ENCODE measurements at places on chromosomes 6 and 20.

GRCh38 chr6:46420921-46421638, 70.2 kb downstream of the RCAN2 start:
- no peak for DNase-seq

DNA sequence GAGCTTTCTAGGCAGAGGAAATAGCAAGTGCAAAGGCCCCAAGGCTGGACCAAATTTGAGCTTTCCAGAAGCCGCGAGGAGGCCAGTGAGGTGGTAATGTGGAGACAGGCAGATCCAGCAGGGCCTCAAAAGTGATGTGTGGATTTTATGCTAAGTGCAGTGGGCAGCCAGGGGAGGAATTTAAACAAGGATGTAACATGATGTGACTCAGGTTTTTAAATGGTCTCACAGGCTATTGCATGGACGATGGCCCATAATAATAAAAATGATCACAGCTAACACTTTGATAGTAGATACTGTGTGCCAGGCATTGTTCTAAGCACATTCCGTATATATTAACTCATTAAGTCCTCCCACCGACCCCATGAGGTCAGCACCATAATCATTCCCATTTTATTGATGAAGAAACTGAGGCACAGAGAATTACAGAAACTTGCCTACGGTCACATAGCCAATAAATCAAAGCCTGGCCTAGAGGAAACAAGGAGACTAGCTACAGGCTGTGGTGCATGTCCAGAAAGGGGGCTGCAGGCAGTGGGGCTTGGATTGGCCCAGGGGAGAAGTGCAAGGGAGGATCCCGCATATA, 18.0 kb upstream of the PREX1 start:
- DNase-seq: no peak

- no peak for DNase-seq
Measured at GRCh38 chr6:34537922-34538550, 18.1 kb downstream of the SPDEF start.

- no peak for DNase-seq
Measured at GRCh38 chr6:163427498-163428254, 13.2 kb downstream of the QKI start.

DNA sequence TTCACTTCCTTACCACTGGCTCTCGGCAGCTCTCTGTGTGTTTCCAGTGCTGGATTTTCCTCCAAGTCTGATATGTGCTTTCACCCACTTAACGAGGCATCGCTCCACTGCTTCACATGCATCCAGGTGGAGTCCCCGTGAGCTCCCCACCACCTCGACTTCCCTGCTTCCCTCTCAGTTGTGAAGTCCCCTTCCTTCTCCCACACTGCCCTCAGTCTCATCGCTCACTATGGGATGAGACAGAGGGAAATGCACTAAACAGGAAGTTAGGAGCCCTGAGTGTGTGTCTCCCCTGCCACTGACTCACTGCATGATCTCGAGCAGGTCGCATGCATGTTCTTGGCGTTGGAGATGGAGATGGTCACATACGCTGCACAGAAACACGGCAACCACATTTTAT, 84.0 kb downstream of the MTHFD1L start:
- no peak for DNase-seq

DNA sequence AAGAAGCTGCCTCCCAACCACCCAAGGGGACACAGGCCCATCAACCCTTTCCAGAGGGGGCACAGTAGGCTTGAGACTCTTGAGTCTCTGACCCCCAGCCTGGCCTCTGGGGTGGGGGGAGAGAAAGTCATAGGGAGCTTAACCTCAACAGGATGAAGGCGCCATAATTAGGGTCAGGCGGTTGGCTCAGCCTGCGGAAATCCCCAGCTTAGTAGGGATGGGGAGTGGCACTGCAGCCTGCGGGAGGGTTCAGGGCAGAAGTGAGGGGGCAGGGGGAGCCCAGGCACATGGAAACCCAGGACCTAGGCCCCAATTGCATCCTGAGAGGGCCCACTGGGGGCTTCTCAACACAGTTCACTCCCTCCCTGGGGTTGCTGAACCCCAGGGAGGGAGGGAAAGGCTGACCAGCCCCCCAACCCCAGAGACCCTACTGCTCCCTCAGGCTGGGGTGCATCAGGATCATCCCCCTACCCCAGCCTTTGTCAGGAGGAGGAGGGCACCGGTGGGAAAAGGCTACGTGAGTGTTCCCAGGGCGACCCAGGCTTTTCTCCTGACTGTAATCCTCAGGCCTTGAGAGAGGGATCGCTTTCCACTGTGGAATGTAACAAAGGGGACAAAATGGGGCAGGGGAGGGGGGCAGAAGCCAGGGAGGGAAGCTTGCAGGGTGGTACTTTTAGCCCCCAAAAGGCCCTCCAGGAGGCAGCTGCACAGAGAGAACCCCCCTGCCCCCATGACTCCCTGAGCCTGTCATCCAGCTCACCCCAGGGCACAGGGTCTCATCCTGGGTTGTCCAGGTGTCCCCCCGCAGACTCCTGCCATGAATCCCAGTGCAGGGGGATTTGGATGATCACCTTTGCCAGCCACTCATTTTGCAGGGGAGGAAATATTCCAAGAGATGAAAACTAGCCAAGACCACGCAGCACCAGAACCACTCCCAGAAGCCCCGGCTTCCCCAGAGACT, 46.4 kb downstream of the MRPL14 start:
- DNase-seq: no peak

DNA sequence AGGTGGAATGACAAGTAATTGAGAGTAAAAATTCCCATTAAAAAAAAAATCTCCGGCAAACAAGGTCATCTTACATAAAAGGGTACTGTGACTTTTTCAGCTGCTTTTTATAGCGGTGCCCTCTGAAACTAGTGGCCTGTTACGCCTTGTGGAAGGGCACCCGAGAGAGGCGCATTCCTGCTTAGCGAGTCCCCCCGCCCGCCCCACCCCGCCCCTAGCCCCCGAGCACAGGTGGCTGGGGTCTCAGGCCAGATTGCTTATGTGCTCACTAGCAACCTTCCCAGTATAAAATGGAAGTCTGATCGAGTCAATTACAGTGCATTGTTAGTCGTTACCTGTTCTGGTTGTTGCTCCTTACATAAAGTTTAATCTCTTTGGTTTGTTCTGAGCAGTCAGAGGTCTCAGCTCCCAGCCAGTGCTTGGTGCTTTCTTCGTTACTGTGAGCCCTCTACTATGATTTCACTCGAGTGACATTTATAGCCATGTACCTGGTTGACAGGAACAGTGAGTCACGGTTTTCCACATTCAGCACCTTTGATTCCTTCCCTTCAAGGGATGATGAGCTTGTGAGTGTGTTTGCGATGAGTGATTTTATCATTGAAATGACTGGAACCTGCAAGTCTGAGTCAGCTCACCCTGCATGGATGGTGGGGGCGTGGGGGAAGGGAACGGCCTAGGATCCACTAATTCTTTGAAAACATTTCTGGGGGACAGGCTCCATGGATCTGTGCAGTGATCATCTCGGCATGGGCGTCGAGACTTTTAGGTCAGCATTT, 47.6 kb downstream of the ZDHHC14 start:
- peak; percentile 14 for DNase-seq

- no peak for DNase-seq
Measured at GRCh38 chr6:31799781-31800180, 4.2 kb upstream of the VARS1 start.

GRCh38 chr6:56282391-56282790, 35.0 kb upstream of the COL21A1 start:
- DNase-seq: no peak

GRCh38 chr6:111642463-111643158, 36.9 kb upstream of the TRAF3IP2 start:
- DNase-seq: no peak

GRCh38 chr20:59144831-59145196, 18.8 kb upstream of the ZNF831 start:
- no peak for DNase-seq

DNA sequence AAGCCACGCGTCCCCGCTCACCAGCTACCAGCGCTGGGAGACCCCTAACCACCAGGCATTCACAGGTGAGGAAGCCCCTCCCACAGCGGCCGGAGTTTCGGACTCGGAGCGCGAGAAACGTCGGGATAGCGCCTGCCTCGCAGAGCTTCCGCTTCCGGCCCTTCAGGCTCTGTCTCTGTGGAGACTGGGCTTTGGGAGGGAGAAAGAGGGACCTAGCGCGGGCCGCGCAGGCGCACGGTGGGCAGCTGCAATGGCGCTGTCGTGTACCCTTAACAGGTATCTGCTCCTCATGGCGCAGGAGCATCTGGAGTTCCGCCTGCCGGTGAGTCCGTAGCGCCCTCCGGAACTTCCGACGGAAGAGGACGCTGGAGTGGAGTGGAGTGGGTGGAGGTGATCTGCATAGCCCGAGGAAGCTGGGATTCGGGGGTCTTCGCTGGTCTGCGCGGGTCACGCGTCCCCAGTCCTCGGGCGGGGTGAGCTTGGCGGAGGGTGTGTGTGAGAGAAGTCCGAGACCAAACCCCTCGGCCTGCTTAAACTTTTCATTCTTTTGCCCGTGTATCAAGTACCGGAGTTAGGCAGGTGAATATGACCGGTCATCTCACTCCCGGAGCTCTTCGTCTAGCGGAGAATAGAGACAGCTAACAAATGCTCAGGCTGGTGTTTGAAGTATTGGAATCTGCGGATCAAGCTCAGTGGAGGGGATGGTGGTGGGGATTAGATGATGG, at the start of gene TRMT11:
Gene TRMT11, plus strand, starts transcription at position 240 of the 725 bp plus-strand sequence. Its CDS starts 11 bp downstream, at position 251.
- peak; percentile 75 for DNase-seq

DNA sequence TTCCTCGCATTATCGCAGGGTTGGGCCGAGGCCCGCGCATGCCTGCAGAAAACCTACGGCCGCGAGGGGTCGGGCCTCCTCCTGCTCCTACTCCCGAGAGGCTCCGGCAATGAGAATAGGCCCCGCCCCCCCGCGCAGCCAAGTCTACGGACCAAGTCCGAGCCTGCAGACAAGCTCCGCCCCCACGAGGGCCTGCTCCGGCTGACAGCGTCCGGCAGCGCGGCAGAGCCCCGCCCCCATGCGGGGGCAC, 3.1 kb upstream of the GPSM3 start:
- peak; percentile 100 for DNase-seq

DNA sequence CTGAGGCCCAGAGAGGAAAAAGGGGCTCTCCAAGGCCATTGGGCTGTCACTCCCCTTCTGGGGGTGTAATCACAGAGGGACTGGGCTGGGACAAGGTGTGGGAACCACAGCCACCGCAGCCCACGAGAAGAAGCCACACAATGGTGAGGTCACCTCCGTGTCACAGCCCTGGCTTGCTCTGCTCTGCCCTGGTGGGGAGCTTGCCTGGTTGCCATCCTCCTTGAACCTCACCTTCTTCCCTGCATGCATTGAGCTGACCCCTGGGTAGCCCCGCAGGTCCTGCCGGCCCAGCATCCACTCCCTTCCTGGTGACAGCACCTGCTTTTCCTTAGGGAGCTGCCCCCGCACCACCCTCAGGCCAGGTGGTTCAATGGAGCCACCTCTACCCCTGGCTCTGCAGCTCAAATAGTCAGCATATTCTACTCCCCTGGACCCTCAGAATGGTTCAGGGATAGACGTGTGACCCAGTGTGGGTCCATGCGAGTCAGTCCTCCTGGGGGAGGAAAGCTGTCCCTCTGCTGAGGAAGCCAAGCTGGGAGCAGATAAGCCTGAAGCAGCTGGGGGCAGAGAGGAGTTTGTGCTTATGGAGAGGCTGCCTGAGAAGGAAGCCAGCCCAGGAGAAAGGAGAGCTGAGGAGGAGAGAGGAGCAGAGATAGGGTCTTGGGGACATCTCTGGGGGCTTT, 21.3 kb downstream of the RBM38 start:
- DNase-seq: no peak

DNA sequence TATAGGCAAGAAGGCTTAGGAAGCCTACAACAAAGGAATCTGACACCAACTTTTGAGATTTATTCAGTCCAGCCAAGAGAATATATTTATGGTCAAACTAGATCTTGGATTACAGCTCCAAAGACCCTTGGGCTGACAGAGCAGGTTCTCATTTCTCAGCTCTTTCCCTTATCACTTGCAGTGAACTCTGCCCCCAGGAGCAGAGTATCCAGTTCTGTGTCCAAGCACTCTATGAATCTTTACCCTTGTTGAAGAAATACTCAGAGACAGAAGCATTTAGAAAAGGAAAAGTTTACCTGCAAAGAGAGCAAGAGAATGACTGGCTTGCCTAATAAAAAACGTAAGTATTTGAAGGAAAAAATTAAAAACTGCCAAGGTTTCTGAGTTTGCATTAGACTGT, 190.5 kb downstream of the SLC16A10 start:
- no peak for DNase-seq

GRCh38 chr6:22605736-22606135, 36.4 kb downstream of the HDGFL1 start:
- DNase-seq: no peak

DNA sequence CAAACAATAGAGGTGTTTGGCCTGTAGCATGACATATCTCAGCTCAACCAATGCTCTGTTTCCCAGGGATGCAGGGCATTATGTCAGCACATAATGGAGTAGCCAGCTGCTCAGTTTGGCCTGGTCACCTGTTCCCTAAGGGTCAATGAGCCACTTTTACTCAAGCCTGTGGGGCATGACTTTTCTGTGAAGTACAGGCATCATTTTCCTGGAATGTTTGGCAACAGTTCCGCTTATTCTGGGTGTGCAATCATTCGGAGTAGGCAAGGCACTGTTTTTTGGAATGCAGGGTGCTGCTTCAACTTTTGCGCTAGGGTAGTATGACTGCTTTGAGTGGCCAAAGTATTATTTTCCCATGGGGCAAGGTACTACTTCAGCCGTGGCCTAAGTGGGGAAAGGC, 665.4 kb downstream of the EPHA7 start:
- DNase-seq: no peak

- no peak for DNase-seq
Measured at GRCh38 chr6:35363293-35363750, 21.0 kb downstream of the PPARD start.

- no peak for DNase-seq
Measured at GRCh38 chr20:34064286-34064685, 47.8 kb downstream of the EIF2S2 start.

DNA sequence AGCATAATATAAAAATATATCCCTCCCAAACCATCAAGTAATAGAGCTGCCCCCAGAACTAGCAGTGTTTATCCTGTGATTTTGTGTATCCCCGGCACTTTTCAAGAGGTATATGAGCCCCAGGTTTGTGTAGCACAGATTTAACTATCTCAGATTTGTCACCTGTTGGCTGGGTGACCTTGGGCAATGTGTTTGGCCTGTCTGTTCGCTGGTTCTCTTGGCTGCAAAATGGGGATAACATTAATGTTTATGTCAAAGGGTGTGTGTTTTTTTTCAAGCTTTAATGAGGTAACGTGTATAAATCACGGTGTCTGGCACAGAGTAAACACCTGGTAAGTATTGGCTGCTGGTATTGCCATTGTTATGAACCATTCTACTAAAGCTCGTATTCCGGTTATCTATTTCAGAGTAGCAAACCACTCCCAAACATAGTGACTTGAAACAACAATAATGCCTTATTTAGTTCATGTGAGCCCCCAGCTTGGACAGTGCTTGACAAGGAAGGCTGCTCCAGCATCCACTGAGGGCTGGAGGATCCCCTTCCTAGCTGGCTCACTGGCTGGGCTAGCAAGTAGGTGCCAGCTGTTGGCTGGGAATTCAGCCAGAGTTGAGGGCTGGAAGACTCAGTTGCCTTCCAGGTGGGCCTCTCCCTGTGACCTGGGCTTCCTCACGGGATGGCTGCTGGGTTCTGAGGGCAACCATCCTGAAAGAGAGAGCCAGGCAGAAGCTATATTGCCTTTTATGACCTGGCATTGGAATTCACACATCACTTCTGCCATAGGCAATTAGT, 36.2 kb downstream of the PDRG1 start:
- DNase-seq: no peak
